ENCODE measurements at places on chromosomes 1 and 21. TPM values are rescaled to one million over a fixed set of nuclear protein-coding genes. Genes with fewer than 3 reads are reported as not detected.

TSPAN2 gene
- 2.0 TPM for polyA plus RNA-seq

KCND3 gene
- not detected for polyA plus RNA-seq

PTGS2 gene
- polyA plus RNA-seq = 0.08 TPM

IGSF3 gene
- polyA plus RNA-seq = not detected

LIN9 gene
- polyA plus RNA-seq = 3.6 TPM

SPRR1A gene
- not detected for polyA plus RNA-seq
